Stimulated activated CD8-positive, alpha-beta memory T cell treated with anti-CD3 and anti-CD28 coated beads, Interleukin-7, amount 100 ng/mL, for 4 hours (primary cell): ENCODE measurements at places on chromosomes 6 and 20.

- DNase-seq = no peak
These were observed 36.9 kb downstream of the ARHGAP18 start for GRCh38 chr6:129672881-129673631.

DNA sequence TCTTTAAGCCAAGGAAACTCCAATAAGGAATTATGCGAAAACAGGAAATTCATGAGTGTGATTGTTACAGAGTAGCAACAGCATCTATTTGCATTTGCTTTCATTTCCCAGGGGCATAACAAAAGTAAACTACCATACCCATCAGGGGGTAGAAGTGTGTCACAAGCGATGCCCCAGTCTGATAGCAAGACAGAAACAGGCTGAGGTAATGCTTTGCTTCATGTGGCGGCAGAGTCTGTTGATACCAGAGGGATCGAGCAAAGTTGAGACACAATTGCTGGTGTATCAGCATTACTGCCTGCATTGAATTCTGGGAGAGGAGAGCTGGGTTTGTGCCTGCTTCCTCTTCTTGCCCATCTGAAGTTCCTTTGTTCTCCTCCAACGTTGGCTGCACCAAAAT is 51.2 kb upstream of the LYRM2 start:
- no peak for DNase-seq

DNA sequence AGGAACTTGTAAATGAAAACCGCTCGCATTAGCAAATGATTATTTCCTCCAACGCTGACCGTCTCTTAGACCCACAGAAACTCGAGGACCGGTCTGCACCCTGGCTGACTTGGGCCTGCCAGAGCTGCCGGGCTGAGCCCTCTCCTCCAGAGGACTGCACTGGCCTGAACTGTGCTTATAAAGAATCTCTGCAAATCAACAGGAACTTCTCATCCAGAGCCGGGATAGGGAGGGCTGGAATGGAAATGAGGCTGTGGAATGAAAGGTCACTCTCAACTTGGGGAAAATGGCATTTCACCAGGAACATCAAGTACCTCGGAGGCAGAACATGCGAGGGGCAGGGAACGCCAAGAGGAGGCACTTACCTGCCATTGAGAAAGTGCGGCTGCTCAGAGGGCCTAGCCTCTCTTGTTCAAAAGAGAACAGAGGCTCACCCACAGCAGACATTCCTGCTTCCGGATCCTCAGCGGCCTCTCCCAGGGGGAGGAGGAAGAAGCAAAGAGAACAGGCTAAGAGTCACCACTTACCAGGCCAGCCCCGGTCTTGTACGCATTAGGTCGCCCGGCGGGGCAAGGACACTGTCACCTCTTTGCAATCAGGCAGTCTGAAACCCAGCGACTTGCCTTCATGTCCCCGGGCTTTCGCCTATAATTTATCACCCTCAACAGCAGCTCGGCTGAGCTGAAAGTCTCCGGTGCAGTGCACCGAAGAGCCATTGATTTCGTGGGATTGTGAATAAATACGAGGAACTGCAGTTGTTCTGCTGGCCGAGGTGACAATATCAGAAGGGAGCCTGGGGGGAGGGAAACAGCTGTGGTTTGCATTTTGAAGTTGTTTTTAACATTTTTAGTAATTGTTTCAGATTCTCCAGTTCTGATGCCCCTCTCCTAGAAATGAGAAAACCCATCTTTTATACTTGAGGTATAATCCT is 37.6 kb downstream of the ZMYND8 start:
- DNase-seq = peak; percentile 7

- no peak for DNase-seq
These were observed 106.0 kb upstream of the TNFAIP3 start for GRCh38 chr6:137761072-137761471.

- DNase-seq = peak; percentile 15
These were observed 320.8 kb downstream of the SOX4 start for GRCh38 chr6:21914121-21914973.

GRCh38 chr6:45813943-45814342 is 201.7 kb downstream of the CLIC5 start:
- DNase-seq = no peak

GRCh38 chr6:45192556-45192955 is 135.6 kb upstream of the RUNX2 start:
- DNase-seq = no peak

DNA sequence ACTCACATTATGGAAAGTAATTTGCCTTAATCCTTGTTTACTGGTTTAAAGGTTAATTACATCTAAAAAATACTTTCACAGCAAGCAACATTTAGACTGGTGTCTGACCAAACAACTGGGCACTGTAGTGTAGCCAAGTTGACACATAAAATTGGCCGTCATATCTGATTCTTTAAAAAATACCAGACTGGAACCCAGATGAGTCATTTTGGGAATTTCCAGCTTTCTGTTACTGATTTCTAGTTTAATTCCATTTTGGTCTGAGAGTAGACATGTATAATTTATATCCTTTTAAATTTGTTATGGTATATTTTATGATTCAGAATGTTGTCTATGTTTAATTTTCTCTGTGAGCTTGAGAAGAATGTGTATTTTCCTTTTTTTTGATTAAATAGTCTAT is 44.1 kb downstream of the SCP2D1 start:
- DNase-seq = no peak

- DNase-seq = no peak
These were observed 158.1 kb downstream of the DTNBP1 start for GRCh38 chr6:15504581-15505350.

DNA sequence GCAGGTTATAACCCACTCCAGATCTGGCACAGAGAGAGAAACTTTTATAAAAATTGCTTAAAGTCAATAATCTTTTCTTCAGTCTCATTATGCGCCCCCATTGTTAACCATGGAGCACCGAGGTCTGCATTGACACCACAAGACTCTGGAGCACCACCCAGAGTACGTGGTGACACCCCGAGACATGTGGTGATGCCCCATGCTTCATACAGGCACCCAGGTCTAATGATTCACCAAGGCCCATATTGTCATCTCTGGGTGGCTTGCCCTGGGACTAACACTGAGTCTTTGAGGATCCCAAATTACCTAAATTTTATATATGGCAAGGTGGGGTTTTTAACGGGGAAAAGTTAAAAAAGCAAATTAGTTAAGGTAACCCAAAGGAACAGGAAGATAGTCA is 31.1 kb downstream of the CD109 start:
- DNase-seq = no peak

- DNase-seq = no peak
These were observed 7.5 kb downstream of the BCAS1 start for GRCh38 chr20:54062812-54063280.

GRCh38 chr6:135637701-135638100 is 140.2 kb upstream of the AHI1 start:
- DNase-seq = no peak

DNA sequence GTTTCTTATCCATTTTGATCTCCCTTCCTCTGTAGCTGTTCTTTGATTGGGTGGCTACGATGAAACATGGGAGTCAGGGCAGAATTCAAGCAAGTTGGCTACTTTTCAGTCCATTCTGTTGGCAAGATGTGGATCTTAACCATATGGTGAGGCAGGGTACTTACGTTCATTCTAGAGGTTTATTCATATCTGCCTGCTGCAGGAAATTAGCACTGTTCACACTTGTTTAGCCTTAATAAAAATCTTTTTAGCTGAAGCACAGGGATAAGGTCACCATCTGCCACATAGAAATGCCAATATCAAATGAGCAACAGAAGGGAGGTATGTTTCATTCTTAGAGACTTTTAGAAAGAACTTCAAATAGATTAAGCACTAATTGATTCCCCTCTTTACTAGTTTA is 83.9 kb downstream of the GRIK2 start:
- DNase-seq = no peak

DNA sequence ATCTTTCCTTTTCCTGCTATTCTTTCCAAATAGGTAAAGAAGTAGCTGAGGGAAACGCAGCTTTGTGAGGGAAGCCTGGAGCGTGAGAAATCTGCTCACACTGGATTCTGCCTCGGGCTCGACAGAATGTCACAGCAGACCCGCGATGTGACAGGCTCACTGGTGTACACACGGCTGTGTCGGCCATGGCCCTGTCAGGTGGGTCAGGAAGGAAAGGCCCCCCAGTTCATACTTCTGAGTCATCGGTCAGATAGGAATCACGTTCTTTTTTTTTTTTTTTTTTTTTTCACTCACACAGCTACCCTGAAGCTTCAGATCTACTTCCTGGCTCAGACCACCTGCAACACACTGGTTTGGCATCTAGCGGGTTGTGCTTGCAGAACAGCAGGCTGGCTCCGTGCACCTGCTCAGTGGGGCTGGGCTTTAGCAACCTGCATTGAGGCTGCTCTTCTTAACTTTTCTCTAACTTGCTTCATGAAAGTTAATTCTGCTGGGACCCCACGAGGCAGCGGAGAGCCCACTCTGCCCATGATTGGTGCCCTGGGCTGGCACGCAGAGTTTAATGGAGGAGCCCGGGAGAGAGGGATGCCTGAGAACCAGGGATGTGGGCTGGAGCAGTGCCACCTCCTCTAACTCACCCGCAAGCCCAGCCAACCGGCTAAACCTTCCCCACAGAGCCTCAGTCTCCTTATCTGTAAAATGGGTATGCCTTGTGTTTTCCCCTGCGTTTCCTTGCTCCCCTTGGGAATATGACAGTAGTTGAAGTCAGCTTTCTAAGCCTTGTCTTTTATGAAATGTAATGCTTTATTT is 61.5 kb upstream of the FNDC1 start:
- peak; percentile 40 for DNase-seq

- DNase-seq = no peak
These were observed 31.8 kb downstream of the MYB start for GRCh38 chr6:135212935-135213334.

- DNase-seq = no peak
These were observed 16.3 kb upstream of the FAM8A1 start for GRCh38 chr6:17583811-17584210.

- no peak for DNase-seq
These were observed 10.9 kb upstream of the ATRN start for GRCh38 chr20:3459881-3460307.

- no peak for DNase-seq
These were observed 293.3 kb downstream of the HACE1 start for GRCh38 chr6:104566411-104566810.

DNA sequence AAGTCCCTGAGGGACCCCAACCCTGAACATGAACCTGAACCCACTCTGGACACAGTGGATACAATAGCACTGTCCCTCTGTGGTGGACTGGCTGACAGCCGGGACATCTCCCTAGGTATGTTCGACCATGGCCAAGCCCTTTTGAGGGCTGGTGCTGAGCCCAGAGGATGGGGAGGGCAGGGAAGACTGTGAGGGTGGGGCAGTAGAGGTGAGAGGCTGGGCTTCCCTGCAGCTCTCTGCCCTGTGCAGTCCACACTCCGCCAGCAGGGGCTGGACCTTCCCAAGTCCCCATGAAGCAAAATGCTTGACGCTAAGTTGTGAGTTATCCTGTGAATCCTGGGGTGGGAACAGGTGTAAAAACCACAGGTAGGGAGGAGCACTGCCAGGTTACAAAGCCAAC is 11.5 kb downstream of the LPIN3 start:
- no peak for DNase-seq

- DNase-seq = no peak
These were observed 45.3 kb downstream of the CDK19 start for GRCh38 chr6:110769923-110770322.

DNA sequence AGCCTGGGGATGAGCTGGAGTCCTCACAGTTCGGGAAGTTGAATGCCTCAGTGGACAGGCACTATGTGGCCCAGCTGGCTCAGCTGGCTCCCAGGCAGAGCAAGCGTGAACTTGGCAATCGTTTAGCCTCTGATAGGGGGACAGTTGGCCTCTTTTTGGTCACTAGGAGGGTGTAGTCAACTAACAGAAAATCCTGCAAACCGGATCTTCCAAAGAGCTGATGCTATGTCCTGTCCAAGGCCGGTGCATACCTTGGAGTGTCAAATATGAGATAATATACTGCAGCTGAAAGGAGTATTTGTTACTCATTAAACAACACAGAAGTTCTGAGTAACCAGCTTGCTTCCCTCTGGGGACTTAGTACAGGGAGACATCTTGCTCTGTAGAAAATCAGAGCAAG is 126.2 kb upstream of the EXOC2 start:
- no peak for DNase-seq

DNA sequence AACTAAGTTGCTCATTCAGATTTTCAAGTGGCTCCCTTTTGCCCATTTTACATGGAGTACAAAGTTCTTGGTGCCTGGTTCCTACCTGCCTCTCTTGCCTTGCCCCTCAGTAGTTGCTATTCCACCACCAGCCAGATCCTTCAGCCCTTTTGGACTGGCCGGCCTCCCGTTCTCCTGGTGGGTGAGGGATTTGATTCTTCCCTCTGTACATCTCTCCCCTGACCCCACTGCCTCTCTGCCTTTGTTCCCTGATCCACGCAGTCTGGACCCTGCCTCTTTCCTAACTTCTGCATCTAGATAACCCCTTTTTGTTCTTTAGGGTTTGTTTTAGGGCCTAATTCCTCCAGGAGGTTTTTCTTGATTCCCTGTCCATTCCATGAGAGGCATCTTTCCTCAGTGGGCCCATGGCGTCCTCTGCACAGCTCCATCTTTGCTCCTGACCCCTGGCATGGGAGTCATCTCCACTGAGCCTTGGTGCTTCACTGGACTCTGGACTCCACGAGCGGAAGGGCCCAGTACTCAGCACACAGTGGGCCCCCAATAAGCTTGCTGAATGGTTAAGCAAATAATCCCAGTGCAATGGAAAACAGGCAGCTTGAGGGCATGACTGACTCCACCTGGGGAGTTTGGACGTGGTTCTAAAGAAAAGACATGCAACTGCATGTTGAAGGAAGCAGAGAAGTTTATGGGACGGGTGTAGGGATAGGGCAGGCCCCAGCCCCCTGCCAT is 309.3 kb upstream of the SUPT3H start:
- no peak for DNase-seq

DNA sequence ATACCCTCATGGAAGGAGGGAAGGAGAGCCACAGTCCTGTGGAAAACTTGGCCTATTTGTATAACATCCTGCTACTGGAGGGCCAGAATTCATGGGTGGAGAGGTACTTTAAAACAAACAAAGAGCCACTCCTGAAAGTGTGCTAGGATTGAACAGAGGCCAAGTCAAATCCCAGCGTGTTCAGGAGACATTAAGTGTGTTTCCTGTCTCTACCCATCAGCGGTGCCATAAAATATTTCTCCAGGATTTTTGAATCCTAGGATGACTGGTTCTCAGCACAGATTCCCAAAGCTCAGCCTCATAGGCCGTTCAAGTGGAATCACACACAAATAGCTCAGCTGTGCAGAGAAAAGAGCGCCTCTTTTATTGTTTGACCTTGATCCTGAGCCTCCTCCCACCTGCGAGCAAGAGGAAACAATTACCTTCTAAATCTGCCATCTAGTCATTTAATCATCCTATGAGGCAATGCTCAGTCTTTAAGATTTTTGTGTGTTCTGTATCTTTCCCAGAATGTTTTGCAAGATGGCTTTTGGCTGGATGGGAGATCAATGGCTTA is 31.8 kb upstream of the RALGAPA2 start:
- no peak for DNase-seq

DNA sequence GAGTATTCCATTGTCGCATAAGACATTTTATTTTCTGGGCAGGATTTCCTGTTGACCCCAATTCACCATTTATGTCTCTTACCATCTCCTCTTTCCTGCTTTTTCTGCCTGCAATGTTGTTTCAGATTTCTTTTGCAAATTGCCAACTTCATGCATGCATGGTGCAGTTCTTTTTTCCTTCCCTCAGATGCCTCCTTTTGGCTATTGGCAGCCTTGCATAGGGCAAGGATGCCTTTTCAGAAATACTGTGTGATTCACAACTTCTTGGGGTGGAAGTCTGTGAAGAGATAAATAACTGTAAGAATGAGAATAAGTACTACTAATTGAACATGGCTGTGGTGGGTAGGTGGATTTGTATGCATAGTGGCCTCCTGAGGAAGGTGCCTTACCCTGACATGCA is 116.7 kb downstream of the SOX4 start:
- no peak for DNase-seq

GRCh38 chr6:56988145-56988544 is 33.2 kb downstream of the BEND6 start:
- DNase-seq = no peak
